ENCODE measurements at places on chromosomes 3 and 15.

- no peak for DNase-seq
Observed at GRCh38 chr3:145889730-145890129, 271.3 kb downstream of the PLOD2 start.

DNA sequence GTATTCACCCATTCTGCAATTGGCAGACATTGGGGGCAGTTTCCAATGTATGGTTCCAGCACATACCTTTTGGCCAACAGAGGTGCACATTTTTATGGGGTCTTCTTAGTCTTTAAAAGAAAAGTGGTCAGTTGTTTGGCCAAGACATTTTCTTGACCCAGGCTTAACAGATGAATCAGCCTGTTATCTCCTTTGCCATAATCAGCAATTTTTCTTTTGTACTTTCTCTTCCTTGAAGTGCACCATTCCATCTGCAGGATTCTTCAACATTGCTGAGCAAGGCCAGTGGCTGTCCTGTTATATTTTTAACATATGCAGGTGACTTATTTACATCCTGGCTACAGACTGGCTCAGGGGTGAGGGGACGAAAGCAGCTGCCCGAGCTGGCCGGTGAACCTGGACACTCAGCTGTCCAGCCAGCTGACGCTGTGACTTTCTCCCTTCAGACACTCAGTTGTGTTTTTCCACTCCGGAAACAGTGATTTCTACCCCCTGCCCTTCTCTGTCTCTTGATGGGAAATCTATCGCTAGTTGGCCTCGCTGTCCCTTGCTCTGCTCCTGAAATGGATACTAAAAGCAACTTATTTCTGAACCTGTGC lies 96.5 kb upstream of the TNFAIP8L3 start:
- no peak for DNase-seq

DNA sequence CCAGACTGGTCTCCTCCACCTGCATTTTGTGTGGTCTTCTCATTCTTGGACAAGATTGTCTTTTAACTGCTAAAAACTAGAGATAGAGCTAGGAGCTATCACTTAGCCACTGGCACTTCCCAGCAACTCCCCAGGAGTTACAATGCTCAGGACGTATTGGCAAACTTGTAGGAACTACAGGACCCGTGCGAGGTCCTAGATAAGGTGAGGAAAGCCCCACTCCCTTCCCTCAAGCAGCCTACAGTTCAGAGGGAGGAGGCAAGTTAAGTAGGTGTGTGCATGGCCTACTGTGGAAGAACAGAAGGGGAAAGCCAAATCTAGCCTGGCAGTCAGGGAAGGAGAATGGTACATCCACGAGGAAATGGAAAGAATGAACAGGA lies 504.7 kb upstream of the PROK2 start:
- DNase-seq, result no peak

- DNase-seq, result no peak
Observed at GRCh38 chr15:84740691-84741090, 7.7 kb upstream of the ZNF592 start.

DNA sequence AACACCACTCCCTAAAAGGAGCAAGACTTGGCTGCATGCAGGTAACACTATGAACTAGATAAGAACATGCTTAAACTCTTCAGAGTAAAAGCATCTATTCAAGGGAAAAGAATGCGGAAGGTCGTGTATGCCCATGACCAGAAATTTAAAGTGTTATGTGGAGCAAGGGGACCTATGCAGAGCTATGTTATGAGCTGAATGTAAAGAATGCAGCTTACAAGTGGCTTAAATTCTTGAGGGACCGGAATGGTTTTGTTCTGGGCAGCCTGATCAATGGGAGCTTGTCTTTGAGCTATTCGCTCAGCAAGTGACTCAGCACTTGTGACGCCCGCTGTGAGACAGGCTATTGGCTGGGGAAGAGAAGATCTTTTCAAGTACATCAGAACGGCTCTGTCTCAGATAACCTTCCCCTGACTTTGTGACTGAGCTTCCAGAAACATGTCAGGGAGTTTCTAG lies 367.5 kb upstream of the THBS1 start:
- DNase-seq, result no peak

- no peak for DNase-seq
Observed at GRCh38 chr15:73923488-73924164, 2.6 kb upstream of the LOXL1 start.

- no peak for DNase-seq
Observed at GRCh38 chr3:73073091-73073707, 11.7 kb downstream of the EBLN2 start.

- DNase-seq, result no peak
Observed at GRCh38 chr3:31906182-31906581, 74.9 kb downstream of the OSBPL10 start.

DNA sequence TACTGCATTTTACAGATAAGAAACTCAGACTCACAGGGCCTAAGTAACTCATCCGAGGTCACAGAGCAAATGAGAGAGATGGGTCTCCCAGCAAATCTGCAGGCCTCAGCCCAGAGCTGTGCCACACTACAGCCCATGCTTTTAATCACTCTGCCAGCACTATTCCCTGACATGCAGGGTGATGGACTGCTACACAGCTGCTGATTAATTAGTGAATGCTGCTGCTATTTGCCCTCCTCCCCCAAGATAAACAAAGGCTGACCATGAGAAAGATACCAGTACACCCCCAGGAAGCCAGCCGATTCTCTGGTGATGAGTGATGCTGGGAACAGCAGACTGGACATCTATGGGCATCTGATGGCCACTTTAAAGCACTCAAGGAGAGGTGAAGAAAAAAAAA lies 39.3 kb downstream of the RFTN1 start:
- DNase-seq, result no peak

DNA sequence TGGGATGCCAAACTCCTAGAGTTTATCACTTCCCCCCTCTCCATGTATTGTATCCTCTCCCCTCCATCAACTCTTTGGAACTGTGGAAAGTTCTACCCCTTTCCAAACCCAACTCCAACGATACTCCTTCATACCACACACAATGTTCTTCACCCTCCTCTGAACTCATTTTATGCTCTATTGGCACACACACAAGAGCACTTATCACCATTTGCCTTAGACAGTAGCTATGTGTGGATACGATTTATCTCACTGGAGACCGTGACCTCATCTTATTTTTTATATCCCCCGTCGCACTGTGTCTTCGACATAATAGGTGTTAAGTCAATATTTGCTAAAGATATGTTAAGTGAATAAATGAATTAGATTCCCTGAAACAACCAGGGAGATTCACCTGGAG lies 316.5 kb upstream of the PROK2 start:
- DNase-seq, result no peak

- no peak for DNase-seq
Observed at GRCh38 chr15:43102187-43102586, 3.7 kb downstream of the UBR1 start.

DNA sequence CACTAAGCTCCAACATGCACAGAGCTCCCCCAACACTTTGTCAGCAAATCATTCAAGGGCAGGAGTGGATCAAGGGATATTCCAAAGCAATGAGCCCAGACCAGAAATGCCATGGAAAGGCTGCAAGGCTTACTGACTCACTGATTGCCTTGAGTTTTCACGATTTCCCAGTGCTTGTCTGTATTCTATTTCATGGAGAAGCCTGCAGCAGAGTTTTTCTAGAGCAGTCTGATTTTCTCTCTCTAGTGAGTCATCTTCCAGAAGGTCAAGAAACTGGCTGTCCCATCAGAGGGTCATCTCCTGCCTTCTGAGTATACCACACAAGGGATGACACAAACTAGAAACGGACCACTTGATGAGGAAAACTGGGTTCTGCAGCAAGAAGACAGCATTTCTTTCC lies 16.5 kb downstream of the LMCD1 start:
- no peak for DNase-seq

GRCh38 chr15:34133511-34133910 lies 31.6 kb downstream of the PGBD4 start:
- no peak for DNase-seq

GRCh38 chr15:71386448-71387236 lies 271.4 kb downstream of the THSD4 start:
- DNase-seq, result no peak

- DNase-seq, result no peak
Observed at GRCh38 chr3:94453864-94454263, 391.0 kb downstream of the NSUN3 start.

DNA sequence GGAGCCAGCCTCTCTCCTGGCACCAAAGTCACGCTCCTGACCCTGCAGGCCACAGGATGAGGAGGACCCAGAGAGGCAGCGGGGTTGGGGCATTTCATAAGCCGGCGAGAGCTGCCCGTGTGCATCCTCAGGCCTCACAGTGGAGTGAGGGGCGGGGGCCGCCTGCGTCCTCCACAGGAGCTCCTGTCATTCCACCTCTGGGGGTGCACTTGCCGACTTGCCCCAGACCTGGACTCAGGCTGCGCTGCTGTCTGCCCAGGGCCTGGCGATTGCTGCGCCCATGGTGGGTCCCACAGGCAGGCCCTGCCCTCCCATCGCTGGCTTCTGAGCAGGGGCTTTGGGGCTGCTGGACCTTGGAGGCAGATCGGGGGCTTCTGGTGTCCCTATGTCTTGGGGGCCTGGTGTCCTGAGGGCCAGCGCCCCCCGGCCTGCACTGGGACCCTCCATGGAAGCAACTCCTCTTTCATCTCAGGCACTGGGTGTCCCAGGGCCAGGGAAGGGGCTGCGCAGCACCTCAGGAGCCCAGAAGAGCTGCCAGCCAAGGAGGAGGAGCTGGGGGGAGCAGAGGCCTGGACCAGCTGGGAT lies 184.0 kb downstream of the GOLGA6L6 start:
- DNase-seq, result no peak

All from activated CD8-positive, alpha-beta memory T cell treated with anti-CD3 and anti-CD28 coated beads for 1 hour (primary cell).